ENCODE measurements at places on chromosomes 5 and 9.

DNA sequence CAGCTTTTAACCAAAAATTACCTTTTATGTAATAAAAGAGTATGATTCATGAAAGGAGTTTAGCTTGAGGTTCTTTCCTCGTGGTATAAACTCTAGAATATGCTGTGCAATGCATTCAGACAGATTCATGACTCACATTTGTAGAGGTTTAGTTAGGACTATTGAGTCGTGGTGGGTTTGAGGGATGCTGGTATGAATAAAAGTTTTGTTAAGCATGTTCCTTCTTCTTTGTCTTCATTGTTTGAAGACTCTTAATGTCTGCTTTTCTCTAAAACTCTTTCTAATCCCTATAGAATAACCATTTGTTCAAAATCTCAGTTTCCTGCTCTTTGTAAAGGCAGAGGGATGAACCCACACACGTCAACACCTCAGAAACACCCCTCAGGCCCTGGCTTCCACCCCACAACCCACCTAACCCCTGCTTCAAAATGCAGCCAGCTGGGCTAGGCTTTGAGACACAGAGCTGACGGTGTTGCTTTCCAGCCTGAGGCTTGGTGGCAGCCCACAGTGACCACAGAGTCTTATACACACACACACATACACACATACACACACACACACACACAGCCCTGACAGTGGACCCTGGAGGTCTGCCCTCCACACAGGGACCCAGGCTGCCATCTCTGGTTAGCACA, 69.0 kb upstream of the IRX1 start:
- DNase-seq = no peak

GRCh38 chr5:93381057-93381456, 200.0 kb downstream of the NR2F1-AS1 start:
- DNase-seq = no peak

DNA sequence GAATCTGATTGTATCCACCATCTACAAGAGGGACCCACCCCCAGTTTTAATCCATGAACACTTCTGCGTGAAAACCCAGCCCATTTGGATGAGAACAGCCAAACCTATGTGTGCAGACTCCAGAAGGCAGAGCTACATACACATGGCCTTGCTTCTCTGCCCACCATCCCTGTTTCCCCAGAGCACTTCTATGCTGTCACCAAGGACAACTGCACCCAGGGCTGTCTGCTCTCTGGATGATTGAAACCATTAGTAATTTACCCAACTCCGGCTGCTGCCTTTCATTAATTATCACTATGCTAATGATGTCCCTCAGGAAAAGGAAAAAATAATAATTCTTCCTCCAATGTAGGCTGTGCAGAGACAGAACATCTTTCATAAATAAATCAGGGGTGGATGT, 8.9 kb downstream of the CARTPT start:
- DNase-seq = no peak

DNA sequence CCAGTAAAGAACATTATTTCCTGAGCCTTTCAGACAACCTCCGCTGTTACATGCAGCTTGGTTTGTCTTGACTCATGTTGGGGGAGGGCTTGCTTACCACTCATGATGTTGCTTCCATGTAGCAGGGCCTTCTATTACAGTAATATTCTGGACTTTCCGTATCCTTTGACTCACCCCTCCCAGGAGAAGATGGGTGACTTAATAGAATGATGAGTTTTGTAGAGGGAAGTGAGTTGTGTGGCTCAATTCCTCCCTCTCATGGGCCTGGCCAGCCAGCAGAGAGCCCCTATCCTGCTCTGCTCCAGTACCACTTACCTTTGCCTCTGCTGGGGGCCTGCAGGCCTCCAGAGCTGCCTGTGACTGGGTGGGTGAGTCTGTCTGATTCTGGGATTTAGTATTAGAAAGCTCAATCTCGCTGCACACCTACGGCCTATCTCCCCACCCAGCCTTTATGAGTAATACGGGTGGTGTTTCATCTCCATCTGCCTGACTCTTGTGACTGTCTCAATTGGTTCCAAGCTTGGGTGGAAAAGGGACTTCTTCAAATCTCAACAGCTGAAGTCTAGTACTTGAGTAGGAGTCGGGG, 52.6 kb upstream of the KLF9 start:
- DNase-seq = no peak

DNA sequence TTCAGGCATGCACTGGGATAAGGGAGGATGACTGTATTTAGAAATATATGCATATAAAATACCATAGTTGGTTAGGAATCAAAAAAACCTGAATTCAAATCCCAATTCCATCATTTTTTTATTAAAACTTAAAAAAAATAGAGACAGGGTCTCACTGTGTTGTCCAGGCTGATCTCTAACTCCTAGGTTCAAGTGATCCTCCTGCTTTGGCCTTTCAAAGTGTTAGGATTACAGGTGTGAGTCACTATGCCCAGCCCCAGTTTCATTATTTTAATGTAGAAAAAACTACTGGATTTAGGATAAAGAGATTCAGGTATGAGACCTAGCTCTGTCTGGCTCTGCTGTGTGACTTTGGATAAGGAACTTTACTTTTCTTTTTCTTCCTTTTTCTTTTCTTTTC, 3.3 kb upstream of the LARP1 start:
- DNase-seq = no peak

DNA sequence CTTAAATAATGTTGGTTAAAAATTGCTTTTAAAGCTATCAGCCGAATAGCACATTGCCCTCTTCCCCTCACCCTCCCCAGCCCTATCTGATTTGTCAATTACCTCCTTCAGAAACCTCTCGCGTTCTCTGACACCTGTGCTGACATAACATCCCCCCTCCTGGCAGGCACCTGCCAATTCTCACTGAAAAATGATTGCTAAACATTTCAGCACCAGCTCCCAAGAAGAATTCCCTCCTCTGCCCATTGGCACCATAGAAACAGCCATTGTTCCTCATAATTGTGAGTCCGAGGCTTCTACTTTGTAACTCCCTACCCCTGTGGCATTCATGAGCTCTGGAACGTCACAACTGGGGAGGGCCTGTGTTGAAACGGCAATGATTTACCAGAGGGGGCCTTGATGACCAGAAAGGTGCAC, 20.2 kb downstream of the CDH6 start:
- DNase-seq = no peak

DNA sequence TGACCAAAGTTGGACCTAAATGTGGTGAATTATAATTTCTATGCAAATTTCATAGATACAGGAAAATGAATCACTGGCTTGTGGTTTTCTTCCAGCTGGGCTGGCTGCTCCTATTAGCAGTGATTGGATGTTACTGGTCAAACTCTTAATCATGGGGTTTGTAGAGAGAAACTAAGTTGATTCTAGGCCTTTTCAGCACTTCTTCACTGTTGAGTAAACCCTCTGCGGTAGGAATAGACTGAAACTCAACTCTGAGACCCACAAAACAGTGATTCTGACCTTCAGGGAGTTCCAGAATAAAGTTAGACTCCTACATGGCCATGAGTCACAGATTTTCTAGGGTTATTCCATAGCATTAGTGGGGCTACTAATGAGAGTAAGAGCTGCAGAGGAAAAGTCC, 47.9 kb upstream of the FKTN start:
- no peak for DNase-seq
